CD4-positive, alpha-beta T cell treated with Interleukin-6 at 100 ng/mL for 8 hours (primary cell): ENCODE measurements at places on chromosomes 11 and 22.

DNA sequence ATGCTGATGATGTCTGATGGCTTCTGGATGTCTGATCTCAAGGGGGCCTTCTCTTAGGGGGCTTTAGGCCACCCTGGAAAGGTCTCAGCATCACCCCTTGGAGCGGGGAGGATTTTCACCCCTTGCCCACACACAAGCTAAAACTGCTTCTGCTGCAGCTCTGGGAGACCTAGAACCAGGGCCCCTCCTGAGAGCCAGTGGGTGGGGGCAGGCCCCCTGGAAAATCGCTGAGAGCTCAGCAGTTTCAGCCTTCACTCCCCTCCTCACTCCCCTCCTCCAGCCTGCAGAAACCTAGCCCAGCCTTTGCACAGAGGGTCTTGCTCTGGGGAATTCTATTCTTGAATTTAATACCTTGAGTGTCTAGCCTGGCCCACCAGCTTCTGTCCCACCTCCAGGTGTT is 17.2 kb downstream of the CD6 start:
- DNase-seq: no peak

DNA sequence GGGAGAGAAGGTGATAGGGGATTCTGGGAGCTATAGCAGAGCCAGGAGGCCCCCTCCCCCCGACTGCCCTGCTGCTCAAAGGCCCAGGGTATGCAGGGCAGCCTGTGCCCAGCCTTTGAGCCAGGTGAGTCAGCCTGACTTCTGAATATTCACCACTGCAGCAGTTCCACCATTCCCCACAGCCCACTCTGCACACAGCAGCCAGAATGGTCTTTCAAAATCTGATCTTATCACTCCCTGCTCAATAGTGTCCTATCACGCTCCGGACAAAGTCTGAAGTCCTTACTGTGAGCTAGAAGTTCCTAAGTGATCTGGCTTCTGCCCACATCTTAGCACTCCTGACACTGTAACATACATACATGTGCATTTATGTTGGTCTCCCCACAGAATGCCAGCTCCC is 111.7 kb downstream of the BUD13 start:
- no peak for DNase-seq

DNA sequence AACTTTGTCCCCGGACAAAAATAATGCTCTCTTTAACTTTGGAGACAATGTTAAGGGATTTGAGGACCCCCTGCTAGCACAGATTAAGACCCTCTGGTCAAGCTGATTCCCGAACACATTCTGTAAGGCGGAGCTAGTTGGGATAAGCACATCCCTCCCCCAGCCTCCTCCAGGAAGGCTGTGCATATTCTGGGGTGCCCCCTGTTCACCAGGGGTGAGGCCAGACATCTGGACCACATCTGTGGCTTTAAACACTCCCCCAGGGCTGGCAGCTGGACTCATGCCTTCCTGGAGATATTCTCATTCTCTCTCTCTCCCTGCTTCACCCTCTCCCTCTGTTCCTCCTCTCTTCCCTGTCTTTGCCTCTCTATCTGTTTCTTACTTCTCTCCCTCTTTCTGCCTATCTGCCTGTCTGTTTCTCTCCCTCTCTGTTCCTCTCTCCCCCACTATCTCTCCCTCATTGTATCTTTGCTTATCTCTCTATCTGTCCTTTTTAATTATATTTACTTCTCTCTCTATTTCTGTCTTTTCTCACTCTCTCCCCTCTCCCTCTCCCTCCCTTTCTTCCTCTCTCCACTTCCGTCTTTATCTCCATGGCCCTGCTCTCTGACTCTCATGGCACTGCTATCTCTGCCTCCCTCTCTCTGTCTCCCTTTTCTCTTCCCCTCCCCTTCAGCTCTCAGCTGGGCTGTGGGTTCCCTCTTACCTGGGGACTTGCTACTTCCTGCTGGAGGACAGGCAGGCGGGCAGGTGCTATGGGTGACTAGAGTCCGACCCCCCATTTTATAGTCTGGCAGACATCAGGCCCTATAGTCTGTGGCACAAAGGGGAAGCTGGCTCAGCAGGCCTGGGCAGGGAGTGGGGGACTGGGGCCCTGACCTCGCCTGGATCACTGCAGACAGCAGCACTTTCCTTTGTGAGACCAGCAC is at the start of gene CRYBB1:
CRYBB1 (minus strand) TSS at position 757 of the 929 bp plus-strand sequence. CDS start 1,708 bp downstream, outside the sequence.
- no peak for DNase-seq

DNA sequence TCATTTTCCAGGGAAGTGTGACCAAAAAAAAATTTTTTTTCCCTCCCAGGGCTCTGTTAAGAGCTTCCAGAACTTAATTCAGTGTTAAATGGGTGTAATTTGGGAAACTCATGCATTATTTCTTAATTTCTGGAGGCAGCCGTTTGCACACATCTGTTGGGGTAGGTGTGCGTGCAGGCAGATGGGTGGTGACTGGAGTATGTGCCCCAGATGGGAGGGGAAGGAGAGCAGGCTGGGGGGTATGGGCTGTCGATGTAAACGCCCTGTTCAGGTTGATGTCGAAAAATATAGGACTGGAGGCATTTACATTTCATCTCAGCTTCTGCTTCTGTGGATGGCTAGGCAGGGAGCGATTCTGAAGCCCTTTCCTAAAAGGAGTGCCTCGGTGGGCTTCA is 13.7 kb upstream of the SHISAL1 start:
- DNase-seq: no peak

- DNase-seq: no peak
These were observed 10.5 kb downstream of the UCP2 start for GRCh38 chr11:73972187-73972586.

DNA sequence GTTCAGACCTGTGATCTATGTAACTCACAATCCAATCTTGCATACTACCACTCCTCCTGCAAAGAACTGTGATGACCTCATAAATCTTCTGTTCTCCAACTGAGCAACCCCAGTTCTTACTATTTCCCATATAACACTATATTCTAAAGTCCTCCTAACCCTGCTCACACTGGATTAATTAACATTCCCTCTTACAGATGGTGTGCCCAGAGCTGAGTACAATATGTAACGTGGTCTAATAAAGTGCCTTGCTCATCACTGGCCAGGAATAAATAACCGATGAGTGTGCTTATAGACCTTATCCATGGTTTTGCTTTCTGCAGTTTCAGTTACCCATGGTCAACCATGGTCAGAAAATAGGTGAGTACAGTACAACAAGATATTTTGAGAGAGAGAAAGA is 28.6 kb downstream of the PRCP start:
- no peak for DNase-seq

DNA sequence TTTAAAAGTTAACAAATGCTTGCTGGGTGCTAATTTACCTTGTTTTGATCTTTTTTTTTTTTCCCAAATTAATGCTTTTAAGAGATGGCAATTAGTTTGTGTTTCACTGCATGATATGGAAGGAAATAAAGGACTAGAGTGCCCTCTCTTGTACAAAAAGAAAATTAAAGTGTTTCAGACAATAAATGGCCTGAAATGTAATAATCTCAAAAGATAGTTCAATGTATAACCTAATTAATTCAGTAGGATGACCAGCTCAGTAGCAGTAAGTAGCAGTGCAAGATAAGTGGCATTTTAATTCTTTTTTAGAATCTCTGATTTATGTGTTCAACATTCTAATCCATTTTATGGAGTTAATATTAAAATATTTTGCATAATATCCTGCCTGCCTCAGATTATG is 39.9 kb upstream of the MYO18B start:
- no peak for DNase-seq

GRCh38 chr22:21641417-21641788 is 699 bp upstream of the SDF2L1 start:
- no peak for DNase-seq

DNA sequence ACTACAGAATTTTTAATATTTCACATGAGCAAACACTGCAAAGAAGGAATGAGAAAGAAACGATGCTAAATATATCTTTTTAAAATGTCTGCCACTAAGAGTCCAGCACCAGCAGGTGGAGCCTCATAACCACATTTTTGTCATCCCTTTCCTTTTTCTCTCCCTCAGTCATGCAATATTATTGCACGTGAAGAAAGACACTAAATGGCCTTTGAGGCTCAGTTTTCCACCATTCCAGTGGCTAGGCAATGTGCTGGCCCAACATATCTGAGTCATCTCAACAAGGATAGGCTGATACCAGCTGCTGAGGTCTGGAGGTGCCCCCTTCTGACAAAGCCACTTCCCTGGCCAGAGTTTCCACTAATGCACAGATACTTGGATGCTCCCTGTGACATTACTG is 1.8 kb downstream of the ALKBH8 start:
- DNase-seq: peak; percentile 27

DNA sequence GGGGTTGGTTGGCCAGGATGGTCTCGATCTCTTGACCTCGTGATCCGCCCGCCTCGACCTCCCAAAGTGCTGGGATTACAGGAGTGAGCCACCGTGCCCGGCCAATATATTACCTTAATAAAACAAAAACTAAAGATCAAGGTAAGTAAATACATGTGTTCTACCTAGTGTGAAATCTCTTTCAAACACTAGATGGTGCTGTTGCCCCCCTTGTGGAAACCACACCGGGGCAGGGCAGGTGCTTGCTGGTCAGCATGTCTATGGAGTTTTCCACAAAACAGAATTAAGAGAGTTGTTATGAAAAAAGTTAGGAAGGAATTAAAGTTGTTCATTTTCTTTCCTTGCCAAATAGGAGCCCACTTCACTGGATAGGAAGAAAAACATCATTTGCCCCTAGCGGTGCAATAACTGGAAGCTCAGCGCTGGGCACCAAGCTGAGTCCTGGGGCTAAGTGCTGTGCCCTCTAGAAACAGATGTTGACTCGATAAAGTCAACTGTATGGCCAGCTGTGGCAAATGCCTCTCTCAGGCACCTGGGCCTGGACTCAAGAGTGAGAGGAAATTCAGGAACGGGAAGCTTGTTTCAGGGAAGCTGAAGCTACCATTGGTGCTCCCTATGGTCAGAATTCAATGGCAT is 6.3 kb upstream of the KCNJ5 start:
- DNase-seq: peak; percentile 62

GRCh38 chr11:46917762-46918082 is 628 bp downstream of the LRP4 start:
- DNase-seq: no peak
